ENCODE measurements at places on chromosomes 12 and 14.

DNA sequence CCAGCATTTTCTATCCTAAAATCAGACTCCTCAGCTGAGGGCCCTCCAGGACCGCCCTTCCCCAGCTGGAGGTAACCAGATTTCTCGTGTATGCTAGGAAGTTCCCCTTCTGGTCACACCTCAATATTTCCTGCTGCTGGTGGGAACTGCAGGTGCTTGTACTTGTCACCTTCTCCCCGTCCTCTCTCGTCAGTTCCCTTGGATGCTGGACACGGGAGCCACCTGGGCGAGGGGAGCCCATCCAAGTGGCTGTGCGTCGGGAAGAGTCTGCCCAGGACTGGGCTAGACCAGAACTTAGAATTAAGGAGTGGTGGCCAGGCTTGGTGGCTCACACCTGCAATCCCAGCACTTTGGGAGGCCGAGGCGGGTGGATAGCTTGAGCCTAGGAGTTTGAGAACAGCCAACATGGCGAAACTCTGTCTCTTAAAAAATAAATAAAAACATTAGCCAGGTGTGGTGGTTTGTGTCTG, 23.2 kb upstream of the KIF26A start:
- no peak for DNase-seq

GRCh38 chr12:3436461-3437065, 54.4 kb upstream of the PRMT8 start:
- DNase-seq: no peak

DNA sequence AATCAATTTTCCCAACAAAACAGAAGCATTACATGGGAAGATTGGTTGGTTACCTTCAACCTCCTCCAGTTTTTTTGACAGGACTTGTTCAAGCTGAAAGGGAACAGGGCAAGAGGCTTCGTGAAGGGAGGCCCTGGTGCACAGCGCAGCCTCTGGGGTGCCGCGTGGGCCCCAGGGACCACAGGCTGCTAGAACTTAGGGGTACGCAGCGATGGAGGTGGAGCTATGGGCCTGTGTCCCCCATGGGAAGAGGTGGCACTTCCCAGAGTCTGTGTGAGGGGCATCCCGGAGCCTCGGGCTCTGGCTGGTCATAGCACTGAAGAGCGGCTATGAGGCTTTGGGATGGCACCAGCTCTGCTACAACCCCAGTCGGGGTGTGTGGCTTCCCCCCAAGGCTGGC, 22.1 kb upstream of the BTBD6 start:
- DNase-seq: no peak

GRCh38 chr12:45269412-45269751, 53.5 kb downstream of the ANO6 start:
- no peak for DNase-seq

DNA sequence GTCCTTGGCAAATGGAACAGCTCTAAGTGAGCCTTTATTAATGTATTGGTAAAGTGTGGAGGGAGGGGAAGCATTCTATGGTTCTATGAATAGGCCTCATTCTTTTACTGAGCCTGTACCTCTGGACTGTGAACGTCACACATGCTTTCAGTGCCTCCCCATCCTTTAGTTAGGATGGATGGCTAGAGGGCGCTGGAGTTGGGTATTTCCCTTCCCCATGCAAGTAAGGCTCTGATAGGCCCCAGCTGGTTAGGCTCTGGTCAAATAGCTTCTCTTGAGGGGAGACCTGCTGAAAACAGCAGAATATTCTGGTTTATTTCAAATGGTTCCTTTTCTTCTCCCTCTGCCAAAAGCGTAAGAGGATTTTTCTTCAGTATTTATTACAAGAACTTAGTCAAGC, 860.9 kb upstream of the MDGA2 start:
- no peak for DNase-seq

- no peak for DNase-seq
Observed at GRCh38 chr14:32434880-32435279, 105.8 kb downstream of the AKAP6 start.

DNA sequence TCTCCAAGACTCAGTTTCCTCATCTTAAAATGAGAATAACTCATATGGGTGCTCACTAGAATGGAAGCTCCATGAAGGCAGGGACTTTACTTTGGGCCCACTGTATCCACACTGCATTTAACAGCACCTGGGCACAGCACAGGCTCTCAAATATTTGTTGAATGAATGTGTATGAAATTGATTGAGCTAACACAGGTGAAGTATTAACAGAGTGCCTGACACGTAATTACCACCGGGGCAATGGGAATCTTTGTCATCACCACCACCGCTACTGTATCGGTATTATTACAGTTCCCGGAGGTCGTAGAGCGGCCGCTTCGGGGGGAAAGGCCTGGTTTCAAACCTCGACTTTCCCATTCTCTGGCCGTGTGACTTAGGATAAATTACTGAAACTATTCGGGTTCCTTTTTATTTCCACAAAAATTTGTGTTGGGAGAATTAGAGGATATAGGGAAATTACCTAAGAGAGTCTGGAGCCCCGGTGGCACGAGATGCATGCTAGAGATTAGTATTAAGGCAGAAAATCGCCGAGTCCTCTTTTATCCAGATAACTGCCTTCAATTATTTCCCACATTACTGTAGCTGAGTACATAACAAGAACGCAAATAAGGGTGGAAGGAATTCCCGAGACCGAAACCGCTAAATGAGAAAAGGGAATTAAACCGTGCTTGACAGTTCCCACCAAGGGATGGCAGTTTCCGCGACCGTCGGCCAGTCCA, 1.0 kb upstream of the RIC8B start:
- peak; percentile 29 for DNase-seq

GRCh38 chr12:81492131-81492720, 266.9 kb downstream of the PPFIA2 start:
- DNase-seq: peak; percentile 48

GRCh38 chr12:22250762-22251161, 83.7 kb downstream of the ST8SIA1 start:
- no peak for DNase-seq

GRCh38 chr14:53470351-53471043, 317.4 kb upstream of the DDHD1 start:
- DNase-seq: no peak

GRCh38 chr12:56998981-56999380, 7.4 kb downstream of the ZBTB39 start:
- DNase-seq: no peak

DNA sequence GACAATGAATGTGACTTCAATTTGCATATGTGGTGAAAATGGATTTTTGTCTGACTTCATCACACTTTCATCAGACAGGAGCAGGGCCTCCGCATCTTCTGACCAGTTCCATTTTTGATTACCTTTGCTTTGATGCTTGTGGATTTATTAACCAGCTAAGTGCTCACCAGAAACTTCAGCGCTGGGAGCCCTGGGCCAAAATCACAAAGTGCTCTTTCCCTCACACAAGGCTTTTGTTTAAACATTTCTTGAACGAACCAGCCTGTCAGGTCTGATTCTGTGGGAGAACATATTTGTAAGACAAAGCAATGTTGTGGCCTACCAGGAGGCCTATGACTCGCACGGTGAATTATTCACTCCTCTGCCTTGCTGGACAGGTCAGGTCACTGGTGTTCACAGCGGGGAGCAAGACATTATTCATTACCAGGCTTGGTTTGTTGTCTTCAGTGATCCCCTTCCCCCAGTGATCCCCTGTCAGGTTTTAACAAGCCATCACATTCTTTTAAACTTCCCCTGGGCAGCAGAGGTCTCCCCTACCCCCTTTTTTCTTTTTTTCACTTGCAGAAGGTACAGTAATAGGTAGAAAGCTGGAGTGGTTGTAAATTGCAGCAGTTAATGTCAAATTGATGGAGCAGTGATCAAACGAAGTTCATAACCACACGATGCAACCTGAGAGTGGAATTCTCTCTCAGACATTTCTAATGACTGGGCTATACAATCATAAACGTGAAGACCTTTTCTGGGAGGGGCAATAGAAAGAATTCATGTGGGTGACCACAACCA, 167.5 kb upstream of the PRICKLE1 start:
- DNase-seq: no peak

DNA sequence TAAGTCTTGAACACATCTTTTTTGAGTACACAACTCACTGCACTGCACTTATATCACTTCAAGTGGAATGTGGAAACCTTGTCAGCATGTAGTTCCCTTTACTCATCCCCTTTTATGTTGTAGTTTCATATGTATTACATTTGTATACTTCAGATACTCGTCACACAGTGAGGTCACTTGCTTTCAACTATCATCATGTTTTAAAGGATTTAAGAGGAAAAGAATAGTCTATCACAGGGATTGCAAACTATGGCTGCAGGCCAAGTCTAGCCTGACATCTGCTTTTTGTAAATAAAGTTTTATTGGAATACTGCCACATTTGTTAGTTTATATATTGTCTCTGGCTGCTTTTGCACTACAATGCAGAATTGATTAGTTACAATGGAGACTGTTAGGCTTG, 24.3 kb downstream of the CNOT2 start:
- no peak for DNase-seq

- DNase-seq: no peak
Observed at GRCh38 chr12:95446506-95446900, 27.4 kb upstream of the METAP2 start.

- DNase-seq: no peak
Observed at GRCh38 chr14:87772854-87773253, 220.1 kb downstream of the GALC start.

DNA sequence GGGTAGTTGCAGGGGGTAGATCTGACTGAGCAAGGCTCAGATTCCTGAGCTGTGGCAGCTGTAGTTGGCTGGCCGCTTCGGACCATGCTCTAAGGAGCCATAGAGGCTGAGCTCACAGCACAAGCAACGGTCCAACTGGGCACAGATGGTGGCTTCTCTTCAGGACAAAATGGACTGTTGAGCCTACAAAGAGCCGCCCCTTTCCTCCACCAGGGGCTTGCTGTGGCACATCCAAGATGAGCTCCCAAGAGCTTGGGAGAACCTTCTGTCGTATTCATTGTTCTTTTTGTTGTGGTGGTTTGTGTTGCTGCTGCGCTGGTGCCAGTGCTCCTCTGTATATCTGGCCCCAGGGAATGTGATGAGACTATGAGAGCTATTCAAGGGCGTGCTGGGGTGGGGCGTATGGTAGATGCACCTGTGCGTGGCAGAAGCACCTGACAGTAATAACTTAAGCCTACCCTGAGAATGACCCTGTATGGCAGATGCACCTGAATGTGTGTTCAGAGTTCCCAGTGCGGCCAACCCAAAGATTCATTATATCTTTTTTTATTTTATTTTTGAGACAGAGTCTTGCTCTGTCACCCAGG, 17.8 kb upstream of the LGALS3 start:
- DNase-seq: no peak

DNA sequence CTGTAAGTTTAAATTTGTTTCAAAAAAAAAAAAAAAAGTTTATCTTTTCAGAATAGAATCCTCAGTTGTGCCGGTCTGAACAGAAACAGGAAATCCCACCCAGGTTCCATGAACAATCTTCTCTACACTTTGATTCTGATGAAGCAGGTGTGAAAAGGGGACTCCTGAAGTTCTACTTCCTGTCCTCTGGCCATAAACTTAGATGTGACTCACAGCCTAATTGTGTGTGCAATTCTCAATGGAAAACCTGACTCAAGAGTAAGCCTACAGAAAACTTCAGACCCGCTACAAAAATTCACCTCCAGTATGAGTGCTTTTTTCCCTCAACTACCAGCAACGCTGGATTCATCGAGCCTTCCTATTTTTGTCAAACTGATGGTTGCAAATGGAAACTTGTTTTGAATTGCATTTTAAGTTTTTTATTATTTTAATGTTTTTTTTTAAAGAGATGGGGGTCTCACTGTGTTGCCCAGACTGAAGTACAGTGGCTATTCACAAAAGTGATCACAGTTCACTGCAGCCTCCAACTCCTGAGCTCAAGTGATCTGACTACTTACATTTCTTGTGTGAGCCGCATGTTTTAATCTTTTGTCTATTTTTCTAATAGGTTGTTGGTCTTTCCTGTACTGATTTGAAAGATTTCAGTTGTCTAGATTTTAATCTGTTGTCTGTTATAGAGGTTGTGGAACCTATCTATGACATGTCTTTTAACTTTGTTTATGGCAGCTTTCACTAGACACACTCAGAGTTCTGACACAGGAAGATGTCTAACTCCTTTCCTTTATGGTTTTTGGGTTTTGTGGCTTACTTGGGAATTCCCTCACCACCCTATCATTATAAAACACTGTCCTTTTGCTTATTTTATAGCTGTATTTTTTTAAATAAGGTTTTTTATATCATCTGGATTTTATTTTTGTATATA, 37.6 kb downstream of the ATG14 start:
- DNase-seq: no peak

GRCh38 chr14:101767618-101768362, 6.3 kb downstream of the PPP2R5C start:
- no peak for DNase-seq

DNA sequence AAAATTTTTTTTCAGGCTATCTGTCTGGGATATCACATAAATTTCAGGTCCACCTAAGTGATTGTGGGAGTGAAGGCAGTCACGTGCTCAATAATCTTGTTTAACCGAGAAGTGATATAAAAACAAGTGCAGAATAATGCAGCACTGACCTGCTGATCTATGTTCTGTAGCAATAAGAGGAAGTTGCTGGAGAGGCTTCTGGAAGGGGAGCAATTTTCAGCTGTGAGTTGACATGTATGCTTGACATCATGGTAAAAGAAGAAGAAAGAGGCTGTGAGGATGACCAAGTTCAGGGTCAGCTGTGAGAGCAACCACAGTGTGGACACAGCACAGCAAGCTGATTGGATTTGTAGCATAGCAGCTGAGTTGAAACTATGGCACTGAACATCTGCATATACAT, 172.0 kb upstream of the PELI2 start:
- DNase-seq: no peak

DNA sequence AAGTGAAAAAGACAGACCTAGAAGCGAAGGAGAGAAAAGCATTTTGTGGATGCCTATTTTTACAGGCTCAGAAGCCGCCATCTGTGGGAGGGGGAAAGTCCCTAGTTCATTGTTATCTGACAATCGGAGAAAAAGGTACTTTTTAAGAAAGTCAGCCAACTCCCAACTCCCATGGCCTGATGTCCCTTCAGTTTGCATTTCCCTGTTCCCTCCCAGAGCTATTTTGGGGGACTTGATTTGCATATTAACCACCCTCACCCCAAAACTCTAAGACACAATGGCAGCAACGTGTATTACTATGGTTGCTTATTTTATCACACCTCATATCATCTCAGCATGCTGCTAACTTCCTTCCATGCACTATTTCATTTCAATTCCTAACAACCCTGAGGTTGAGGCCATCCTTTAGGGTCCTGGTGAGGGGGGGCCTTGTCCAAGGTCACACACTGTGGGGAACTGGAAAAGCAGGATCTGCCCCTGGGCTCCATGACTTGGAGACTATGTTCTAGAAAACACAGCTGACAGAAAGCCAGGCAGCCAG, 18.7 kb downstream of the HVCN1 start:
- DNase-seq: no peak

DNA sequence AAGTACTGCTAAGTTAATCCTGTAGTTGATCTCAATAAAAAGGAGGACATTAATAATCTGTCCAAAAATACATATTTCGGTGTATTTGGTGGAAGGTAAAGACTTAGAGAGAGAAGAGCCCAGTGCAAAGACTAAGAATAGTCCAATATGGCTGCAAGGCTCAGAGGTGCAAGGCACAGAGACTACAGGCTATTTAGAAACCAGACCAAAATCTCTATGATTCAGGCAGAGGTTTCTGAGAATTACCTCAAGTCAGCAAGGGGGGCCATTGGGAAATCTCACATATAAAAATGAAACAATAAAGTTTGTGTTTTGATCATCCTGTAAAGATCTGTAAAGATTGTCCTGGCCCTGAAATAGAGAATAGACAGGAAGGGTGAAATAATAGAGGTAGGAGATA, 1173.0 kb downstream of the VRK1 start:
- DNase-seq: no peak

- no peak for DNase-seq
Observed at GRCh38 chr12:6112004-6112403, 12.5 kb downstream of the VWF start.

GRCh38 chr12:117875744-117876435, 92.9 kb downstream of the KSR2 start:
- peak; percentile 90 for DNase-seq

Measured in NCI-H524 (cell line).